ENCODE measurements at places on chromosomes 12 and 14.

GRCh38 chr12:91171476-91171875 is 11.1 kb downstream of the DCN start:
- DNase-seq: no peak

DNA sequence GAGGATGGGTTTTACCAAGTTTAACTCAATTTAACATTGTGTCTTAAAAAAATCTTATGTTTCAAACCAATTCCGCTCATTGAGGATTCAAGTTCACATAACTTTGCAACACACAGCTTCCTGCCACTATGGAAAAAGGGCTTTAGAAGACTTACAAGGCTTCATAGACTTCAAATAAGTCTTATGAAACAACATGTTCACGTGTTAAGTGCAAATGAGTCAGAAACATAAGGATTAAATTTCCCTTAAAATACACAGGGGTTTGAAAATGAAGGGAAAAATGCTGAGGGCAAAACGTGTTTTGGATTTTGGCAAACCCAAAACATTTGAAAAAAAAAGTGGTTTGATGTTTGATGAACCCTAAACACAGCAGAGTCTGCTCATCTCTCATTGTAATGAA is 364.8 kb downstream of the BMP4 start:
- no peak for DNase-seq

DNA sequence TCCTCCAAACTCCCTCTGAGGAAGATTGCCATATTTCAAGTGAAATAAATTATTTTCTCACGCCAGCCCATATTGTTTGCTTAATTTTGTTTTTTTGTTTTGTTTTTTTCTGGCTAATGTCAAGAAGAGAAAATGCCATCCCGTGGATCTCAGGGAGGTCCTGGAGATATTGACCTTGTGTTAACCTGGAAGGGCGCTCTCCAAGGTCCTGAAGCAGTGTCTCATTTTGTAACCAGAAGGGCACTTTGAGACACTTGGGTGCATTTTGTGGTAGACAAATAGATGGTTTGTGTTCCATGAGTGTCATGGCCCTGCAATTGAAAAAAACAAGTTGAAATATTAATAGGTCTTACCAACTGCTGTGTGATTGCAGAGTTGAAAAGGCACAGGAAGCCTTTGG is 268.9 kb downstream of the SUDS3 start:
- no peak for DNase-seq

DNA sequence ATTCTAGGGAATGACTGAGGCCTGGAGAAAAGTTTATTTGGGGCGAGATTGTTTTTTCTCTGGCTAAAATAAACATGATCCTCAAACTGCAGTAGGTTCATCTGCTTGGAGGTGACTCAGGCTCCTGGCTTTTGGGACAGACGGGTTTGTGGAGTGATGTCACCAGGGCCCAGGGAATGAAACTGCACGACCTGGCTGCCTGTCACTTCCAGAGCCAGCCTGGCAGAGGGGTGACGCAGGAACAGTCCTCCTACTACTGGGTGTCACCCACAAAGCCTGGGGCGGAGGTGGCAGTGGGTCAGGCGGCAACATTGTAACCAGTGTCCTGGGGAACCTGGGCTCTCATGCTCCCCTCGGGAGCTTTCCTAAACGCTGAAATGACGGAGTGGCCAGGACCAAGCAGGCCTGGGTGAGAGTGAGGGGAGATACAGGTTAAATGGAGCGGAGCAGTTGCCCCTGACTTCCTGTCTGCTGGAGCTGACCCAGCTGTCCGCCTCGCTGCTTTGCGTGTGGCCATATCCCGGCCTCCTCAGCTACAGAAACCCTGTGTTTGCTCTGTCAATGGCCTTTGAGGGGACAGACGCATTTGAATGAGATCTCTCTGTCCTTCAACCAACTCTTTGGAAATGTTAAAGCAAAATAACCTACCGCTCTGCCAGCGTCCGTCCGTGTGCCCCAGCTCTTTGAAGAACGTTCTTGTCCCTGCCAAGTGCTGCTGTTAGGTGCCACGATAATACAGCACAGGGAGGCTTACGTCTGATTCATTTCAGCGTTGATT is 6.5 kb downstream of the HIP1R start:
- DNase-seq: no peak

- DNase-seq: no peak
Measured at GRCh38 chr14:63726499-63726898, 1.4 kb downstream of the SGPP1 start.

DNA sequence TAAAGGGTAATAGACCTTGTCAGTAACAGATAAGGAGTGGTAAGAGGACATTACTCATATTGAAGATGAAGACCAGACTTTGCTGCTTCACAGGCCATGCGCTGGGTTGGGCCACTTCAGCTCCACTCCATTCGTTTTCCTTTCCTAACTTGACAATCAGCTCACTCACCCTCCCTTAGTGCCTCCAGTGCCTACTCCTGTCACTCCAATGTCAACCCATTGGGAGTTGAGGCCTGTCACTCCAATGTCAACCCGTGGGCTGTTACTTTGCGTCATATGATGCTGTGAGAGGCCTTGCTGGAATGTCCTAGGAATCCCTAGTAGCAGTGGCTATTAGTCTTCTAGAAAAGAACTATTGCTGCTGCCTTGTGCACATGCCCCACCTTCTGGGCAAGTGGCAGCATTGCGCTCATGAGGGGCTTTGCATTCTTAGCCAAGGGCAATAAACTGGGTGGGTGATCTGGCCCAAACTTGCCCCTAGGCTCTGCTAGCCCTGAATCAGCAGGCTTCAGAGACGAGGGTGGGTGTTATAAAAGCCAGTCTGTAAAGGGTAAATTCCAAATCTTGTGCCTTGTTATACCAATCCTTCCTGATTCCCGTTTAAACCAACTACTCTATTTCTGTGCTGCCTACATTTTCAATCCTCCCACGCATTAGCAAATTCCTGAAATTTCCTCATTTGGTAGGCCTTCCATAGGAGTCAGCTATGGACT is 36.1 kb downstream of the BAZ2A start:
- peak; percentile 20 for DNase-seq

DNA sequence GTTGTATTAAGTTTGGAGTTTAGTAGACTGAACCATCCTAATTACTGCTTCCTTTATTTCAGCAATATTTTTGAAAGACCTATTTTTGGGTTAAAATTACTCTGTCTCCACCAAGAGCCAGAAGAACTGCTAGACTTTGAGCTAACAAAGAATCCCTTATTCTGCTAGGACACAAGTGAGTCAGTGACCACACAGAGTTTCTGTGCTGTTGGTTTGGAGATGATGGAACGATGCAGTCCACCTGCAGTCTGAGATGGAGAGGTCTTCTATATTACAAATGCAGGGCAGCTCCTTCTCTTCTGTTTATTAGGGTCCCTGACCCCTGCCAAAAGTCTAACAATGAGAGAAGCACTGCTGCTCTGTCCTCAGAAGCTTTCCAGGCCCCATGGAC is 6.7 kb upstream of the STXBP6 start:
- no peak for DNase-seq

DNA sequence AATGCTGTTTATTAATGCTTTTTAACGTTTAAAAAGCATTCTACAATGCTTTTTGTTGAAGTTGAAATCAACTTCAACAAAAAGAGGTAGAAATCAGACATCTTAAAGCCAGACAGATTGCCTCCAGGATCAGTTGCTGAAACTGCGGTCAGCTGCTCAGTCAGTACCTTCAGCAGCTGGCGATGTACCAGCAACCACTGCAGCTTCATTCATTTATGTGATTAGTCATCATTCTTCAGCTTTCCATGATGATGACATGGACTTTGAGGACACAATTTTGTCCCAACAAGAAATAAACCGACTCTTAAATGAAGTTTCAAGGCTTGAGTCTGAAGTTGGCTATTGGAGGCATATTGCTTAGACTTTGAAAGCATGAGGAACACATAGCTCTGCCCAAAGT is 31.5 kb upstream of the NUAK1 start:
- DNase-seq: no peak

DNA sequence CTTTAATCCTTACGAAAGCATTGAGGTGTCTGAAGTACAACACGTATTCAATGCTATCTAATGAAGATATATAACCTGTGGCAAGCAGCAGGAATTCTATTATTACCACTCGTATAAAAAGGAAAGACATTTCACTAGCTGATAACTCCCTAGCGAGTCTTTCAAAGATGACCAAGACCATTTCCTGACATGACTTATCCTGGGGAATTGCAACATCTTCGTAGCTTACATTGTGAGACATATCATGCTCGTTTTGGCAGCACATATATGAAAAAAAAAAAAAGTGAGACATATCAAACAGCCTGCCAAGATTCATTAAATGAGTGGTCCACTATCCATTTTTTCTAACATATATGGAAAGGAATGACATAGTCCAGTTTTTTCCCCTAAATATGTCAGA is 337.0 kb downstream of the FSCB start:
- DNase-seq: no peak

- no peak for DNase-seq
Measured at GRCh38 chr14:76963372-76963771, 65.1 kb downstream of the IRF2BPL start.

DNA sequence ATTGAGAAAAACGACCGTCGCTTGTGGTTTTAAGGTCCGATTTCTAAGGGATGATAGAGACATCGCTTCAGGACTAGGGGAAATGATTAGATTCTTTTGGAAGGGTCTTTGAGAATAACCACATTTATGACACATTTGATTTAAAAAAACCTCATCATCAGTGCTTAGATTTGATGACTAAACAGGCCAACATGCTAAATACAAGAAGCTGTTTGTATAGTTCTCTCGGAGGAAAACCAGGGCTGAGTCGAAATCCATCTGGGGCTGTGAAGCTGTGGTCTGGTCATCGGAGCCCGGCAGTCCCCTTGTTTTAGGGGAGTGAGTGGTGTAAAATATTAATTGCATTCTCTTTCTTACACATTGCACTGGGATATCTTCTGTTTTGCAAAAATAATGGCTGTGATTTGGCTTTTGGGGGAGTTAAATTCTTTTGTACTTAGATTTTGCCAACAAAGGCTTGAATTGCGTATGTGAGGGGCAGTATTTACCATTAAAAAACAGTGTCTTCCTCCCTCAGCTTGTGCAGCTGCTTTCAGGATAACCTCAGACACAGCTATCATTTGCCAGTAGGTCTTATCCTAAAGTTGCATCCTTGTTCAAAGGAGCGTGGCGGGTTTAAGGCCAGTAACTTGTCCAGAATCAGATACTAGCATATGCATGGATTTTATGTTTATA is 550 bp downstream of the GNG2 start:
- DNase-seq: no peak
